Urothelium cell line (cell line): ENCODE measurements at places on chromosomes 16 and 17.

- DNase-seq = no peak
Observed at GRCh38 chr16:87692756-87693155, 73.0 kb downstream of the KLHDC4 start.

DNA sequence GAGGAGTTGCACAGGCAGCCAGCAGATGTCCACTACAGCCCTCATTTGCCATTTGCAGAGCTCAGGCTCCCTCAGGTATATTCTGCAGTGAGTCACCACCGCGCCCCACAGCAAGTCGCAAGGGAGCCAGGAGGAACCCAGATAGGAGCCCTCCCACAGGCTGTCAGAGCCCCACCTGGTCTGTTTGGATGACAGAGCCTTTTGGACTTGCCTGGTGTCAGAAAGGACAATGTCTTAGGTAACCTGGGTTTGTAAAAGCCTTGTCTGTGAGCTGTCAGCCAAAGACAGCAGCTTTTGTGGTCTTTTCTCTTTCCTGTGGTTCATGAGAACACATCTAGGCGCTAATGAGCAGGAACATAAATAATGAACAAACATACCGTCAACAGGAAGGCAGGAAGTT, 70.9 kb downstream of the GNAO1 start:
- DNase-seq = no peak

DNA sequence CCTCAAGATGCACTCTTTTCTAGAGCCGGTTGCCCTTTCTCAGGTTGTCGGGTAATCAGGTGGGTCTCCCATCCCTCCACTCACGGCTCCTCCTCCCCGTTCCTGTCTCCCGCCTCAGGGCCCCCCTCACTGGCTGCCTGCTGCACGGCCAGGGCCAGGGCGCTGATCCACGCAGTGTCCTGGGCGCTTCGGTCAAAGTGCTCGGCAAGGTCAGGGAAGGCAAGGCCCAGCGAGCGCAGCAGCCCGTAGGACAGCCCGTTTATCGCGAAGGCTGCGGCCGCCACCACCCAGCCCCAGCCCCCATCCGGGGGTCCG, 753 bp downstream of the SLC16A11 start:
- no peak for DNase-seq

GRCh38 chr16:8801701-8802100, 4.1 kb downstream of the PMM2 start:
- DNase-seq = no peak

GRCh38 chr16:69890114-69890891, 60.8 kb upstream of the CLEC18A start:
- DNase-seq = no peak

GRCh38 chr17:79630821-79631639, 20.2 kb upstream of the RBFOX3 start:
- no peak for DNase-seq

- DNase-seq = no peak
Observed at GRCh38 chr17:48546924-48547807, 2.3 kb upstream of the HOXB2 start.

GRCh38 chr16:57544124-57544653, 1.7 kb downstream of the ADGRG5 start:
- no peak for DNase-seq

GRCh38 chr17:71730871-71731270, 389.9 kb upstream of the SOX9 start:
- no peak for DNase-seq

DNA sequence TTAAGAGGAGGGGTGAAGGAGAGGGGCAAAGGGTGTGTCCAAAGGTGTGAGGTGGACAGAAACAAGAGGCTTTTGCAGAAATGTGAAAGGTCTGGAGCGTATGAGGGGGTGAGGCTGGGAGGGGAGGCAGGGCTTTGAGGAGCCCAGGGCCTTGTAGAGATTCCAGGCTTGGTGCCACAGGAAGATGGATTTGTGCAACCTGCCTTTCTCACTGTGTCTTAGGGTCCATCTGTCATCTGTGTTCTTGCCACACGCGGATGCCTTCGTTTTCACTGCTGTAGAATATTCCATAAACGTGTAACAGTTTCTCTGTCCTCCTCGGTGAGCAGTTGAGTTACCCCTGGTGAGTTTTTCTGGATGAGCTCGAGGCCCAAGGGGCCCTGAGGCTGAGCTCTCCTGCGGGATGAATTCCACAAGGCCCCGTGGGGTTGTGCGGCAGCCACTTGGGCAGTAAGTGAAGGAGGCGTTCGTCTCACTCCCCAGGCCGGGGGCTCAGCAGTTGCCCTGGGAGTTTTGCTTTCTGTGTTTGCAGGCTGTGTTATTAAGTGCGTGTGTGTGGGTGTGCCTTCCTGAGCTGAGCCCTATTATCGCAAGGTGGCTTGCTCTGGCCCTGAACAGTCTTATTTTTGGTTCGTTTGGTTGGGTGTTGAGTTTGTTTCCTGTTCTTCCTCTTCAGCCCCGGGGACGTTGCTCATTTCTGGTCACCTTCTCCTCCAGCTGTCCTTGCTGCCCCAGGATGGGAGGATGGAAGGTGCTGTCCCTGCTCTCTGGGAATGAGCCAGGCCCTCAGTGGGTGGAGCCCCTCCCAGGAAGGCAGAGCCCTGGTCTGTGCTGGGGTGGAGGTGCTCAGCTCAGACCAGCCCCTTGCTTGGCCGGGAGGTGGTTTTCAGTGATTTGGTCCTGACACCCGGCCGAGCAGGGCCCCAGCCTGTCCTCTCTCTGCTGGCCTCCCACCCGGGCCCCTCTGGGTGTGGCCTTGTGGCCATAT, 28.4 kb downstream of the BAIAP2 start:
- no peak for DNase-seq

DNA sequence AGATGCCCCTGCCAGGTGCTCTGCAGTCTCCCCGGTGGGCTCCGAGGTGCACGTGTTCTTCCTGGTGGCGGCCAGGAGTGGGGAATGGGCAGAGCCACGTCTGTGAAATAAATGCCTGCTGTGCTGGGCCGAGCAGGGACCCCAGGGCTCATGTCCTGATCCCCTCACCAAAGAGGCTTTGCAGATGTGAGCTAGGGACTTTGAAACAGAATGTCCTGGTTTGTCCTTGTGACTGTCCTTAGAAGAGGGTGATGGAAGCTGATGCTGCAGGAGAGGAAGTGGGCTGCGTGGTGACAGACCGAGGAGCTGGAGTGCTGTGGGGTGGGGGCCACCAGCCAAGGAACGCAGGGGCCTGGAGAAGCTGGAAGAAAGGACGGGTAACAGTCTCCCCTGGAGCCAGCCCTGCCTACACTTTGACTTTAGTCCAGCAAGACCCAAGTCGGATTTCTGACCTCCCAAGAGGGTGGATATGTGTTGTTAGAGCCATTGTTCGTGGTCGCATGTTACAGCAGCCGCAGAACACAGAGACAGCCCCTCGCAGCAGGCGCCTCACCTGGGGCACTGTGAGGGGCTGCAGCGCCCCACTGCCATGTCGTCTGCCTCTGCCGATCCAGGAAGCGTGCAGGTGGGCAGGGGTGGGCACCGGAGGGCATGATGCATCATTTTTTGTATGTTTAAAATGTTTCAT, 217.9 kb upstream of the CIBAR2 start:
- no peak for DNase-seq

DNA sequence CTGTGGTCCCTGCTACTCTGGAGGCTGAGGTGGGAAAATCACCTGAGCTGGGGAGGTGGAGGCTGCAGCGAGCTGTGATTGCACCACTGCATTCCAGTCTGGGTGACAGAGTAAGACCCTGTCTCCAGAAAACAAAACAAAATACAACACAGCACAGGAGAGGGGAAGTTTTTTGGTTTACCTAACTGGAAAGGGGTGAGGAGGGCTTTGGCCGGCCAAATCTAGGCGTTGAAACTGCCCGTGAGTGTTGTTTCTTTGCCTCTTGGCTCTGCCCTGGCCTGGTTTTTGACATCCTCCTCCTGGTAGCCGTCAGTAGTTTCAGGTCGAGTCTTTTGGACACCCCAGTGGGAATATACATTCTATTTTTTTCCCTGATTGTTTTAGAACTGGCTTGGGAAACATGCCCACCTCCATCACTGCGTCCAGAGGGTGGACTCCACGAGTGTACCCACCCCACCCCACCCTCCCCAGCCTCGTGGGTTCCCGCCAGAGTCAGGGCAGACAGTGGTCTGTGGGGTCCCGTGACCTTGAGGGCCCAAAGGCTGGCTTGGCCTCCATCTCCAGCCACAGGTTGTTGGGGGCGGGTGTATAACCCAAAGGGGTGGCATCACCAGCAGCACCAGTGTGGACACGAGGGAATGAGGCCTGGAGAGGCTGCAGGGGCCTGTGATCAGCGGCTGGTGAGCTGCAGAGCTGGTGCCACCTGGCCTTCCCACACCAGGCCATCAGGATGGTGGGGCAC, 42.7 kb downstream of the NT5M start:
- no peak for DNase-seq

- DNase-seq = no peak
Observed at GRCh38 chr17:14428648-14429029, 127.8 kb downstream of the HS3ST3B1 start.

DNA sequence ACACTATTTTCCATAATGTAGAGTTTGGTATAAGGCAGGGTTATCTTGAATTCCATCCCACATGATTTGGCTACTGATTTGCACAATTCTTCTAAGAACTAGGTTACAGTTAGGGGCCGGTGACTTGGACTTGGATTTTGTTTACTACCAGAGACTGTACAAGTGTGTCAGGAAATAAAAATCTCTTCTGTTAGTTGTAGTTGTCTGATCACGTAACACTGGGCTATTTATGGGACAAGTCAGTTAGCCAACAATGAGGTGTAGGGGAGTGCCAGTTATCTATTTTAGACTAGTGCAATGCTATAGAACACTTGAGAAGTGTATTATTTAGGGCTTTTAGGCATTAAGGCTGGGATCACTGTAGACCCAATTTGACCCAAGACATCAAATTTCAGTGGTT, 39.7 kb upstream of the GHDC start:
- DNase-seq = no peak

DNA sequence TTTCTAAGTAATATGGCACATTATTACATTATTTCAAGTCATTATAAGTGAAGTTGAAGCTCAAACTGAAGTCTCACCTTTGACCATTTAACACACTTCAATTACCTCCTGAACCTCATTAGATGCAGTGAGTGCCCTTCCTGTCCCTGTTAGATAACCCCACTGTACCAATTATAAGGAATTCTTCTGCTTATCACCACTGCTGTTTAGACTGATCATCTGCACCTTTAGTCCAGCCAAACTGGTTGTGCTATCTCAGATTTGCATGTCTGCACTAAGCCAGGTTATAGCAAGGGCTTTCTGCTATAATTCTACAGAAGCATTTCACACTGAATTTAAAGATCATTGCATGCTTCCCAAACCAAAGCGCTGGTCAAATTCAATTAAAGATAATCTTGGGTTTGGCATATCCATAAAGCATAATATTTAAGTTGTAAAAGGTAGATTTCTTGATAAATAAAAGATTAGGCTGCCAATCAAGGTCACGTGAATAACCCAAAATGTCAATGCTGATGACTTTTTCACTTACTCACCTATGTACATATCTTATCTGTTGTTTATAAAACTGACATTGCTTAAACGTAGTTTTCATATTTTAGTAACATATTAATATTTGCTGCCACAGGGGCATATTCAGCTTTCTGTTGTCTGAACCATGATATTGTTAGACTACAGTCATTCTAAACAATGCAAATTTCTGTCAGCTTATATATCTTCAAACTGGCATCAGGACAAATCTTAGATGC, 11.9 kb downstream of the ITFG1 start:
- DNase-seq = no peak

DNA sequence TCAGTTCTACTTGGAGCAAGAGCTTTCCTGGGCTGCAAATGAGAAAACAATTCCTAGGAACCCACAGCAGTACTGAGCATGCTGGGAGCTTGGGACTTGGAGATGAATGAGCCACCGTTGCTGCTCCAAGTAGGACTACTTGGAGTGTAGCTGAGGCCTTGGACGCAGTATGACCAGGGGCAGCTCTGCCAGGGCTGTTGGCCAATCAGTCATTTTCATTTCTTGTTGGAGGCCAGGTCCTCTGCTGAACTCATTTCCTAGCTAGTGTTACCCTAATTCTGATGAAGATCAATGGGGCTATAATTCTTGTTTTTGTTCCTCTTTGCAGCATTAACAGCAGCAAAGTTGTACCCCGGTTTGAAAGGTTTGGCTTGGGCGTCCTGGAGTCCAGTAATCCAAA, 8.0 kb upstream of the LGALS9 start:
- no peak for DNase-seq

- no peak for DNase-seq
Observed at GRCh38 chr16:30844346-30844670, 49.6 kb downstream of the BCL7C start.

DNA sequence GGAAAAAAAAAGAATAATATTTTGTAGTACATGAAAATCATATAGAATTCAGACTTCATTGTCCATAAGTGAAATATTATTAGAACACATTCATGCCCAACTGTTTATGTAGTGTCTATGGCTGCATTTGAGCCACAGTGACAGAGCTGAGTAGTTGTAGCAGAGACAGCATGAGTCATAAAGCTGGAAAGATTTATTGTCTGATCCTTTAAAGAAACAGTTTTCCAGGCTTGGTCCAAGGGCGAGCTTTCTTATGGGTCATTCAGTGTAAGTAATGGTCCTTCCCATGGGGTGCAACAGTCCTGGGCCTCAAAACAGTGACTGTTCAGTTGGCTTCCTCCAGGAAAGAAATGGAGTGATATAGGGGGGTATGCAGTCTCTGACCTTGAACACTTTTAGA, 260.2 kb downstream of the HS3ST4 start:
- no peak for DNase-seq

DNA sequence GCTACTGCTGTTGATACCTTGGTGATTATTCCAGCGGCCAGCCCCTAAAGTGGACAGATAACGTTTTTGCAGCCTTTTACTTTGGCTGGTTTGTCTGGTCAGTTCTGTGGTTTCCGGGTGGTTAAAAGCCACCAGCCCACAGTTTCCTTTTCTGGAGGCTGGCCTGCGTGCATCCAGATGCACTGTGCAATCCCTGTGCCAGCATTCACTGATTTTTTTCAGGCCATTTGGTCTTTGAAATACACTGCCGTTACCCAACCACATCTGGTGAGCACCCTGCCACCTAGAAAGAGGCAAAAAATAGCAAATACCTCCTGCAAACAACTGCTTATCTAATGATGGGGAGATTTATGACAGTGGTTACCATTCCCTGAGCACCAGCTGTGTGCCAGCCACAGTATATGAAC, 797 bp downstream of the NUDT7 start:
- DNase-seq = no peak
